ENCODE measurements at places on chromosomes 6 and 20.

DNA sequence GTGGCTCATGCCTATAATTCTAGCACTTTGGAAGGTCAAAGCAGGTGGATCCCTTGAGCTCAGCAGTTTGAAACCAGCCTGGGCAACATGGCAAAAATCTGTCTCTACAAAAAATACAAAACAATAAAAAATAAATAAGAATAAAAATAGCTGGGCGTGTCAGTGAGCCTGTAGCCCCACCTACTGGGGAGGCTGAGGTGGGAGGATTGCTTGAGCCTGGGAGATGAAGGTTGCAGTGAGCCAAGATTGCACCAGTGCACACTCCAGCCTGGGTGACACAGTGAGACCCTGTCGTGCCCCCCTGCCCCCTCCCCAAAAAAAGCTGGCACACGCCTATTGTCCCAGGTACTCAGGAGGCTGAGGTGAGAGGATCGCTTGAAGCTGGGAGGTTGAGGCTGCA is 35.1 kb upstream of the SRPK1 start:
- no peak for DNase-seq

DNA sequence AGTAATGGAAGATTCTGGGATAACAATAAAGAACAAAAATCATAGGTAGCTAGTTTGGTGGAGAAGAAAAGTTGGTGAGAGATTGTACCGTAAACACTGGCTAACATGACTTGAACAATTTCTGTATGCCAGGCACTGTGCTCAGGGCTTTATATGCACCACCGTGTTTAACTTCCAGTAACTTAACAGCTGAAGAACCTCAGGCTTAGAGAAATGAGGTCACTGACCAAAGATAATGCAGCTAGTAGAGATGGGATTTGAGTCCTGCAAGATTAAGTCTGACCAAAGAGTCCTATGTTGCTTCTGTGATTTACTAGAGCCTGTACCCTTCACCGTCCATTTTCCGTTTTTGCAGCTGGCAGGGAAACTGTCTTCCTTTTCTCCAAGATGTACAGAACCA is 2.7 kb downstream of the CSTF1 start:
- DNase-seq = no peak

- DNase-seq = no peak
Measured at GRCh38 chr6:20433929-20434328, 32.2 kb downstream of the E2F3 start.

GRCh38 chr6:2230659-2231277 is 14.6 kb downstream of the GMDS start:
- DNase-seq = no peak

DNA sequence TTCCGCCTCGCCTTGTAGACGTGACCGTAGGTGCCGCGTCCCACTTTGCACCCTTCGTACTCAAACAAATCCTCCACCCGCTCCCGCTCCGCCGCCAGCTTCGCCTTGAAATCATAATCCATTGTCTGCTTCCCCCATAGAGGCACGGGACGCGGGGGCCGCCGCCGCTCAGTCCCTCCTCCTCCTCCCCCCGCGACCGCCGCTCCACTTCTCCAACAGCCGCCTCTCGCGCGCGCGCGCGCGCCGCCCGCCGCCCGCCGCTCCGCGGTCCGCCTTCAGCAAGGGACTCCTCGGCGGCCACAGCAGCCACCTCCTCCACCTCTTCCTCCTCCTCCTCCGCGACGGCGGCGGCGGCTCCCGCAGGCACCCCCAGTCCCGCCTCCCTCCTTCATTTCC is 256 bp downstream of the CDK19 start:
- no peak for DNase-seq

DNA sequence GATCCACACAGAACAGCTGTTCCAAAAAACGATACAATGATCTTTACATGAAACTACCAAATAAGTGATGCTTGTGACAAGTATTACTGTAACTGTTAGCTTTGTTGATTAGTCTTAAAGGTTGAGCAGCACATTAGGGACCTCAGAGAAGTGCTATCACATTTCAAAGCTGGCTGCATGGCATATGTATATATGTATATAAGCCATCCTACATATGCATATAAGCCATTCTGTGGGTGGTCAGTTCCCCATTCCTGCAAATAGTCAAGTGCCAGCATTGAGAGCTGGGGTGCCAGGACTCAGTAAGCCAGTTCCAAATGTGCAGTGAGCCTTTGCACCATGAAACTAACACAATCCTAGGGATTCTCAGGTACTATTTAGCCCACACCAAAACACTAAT is 296.3 kb downstream of the FOXC1 start:
- DNase-seq = no peak

DNA sequence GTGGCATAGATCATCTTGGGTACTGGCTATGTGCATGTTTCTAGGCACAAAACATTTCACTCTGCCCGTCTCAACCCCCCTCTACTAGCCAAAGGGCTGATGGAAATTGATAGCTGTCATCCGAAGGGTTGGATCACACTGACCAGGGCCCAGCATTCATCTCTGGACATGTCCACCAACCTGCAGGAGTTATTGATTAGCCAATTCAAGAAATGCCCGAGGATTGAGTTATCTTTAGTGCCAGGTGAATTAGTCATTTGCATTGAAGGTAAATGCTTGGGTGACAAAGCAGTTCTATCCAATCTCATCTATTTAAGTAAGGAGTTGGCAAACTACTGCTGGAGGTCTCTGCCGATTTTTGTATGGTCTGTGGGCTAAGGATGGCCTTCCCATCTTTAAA is 80.1 kb downstream of the CD164 start:
- no peak for DNase-seq

- no peak for DNase-seq
Measured at GRCh38 chr6:161445021-161445799, 171.3 kb upstream of the AGPAT4 start.

DNA sequence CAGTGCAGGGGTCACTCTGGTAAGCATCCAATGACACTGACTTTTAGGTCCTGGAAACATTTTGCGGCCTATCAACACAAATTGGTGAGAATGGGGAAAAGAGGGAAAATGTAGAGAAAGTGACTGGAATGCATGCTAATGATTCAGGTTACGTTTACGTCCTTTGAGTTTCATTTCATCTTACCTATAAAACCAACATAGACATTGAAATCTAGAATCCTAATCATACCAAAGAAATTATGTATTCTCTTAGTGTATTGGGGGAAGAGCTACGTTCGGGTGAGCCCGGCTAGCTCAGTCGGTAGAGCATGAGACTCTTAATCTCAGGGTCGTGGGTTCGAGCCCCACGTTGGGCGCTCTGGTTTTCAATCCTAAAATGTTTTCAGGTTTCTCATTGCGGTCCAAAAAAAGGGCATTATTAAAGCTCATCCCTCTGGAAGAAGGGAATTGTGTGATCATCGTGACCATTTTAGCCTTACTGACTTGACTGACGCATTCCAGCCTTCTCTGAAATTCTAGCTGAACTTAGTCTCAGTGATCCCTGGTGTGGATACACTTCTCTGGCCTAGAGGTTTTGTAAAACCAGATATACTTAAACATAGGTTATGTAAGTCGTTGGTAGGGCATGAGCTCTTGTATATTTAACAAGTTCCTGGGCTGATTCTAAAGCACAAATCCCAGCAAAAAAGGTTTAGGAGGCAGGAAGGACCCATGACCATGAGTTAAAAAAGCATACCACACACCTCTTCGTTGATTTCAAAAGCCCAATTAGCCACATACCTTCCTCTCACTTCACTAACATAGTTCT is 18.3 kb downstream of the HMGN4 start:
- DNase-seq = no peak

- no peak for DNase-seq
Measured at GRCh38 chr6:25477006-25477590, 174.9 kb upstream of the SCGN start.

GRCh38 chr6:150273457-150274309 is 95.1 kb upstream of the IYD start:
- DNase-seq = no peak

DNA sequence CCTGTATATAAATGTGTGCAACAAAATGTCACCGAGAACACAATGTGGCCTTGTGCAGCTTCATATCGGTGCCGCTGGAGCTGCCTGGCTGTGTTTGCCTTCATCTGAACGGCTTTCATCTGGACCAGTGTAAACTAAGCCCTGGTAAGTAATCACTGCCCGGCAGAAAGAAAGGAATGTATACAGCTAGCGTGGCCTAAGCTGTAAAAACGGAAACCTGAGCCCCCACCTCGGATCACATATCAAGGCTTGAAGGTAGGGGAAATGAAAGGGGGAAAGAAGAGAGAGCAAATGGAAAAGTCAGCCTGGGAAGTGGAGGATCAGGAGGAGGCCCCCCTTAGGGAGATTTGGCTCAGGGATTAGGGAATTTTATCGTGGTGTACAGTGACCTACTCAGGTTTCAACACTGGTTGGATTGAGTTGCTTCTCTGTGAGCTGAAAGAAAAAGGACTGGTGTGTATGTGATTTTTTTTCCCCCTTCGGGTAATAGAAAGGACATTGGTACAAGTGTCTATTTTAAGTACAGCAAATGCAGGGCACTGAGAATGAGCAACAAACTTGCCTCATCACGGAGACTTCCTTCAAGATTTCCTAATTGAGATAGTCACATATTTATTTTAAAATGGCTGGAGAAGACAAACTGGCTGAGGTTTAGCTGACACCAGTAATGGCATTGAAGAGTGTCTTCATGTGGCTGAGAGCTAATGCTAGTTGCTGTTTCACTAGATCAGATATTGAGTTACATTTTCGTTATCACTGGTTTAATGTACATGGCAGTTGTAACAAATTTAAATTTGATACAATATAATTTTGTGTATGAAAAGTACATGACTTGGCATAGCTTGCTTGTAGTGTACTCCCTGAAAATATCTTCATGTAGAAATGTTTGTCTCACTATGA is 3.5 kb downstream of the SOBP start:
- DNase-seq = no peak

DNA sequence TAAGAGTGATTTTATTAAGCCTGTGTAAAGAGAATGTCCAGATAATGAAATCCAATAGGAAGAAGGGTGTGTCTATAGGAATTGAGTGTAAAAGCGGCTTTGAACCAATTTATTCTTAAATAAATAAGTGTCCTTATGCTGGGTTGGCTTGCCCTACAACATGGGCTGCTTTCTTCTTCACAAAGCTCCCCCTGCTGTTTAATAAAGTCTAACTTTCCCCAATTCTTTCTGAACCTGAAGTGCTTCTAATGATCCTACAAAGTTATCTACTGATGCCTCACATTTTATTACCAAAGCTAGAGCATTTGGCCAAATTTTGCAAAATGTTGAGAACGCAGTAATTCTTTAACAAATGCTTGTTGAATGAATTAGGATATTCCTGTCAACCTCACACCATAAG is 36.3 kb upstream of the SIRT5 start:
- peak; percentile 64 for DNase-seq

GRCh38 chr6:52221302-52221701 is 23.0 kb downstream of the IL17F start:
- DNase-seq = no peak

DNA sequence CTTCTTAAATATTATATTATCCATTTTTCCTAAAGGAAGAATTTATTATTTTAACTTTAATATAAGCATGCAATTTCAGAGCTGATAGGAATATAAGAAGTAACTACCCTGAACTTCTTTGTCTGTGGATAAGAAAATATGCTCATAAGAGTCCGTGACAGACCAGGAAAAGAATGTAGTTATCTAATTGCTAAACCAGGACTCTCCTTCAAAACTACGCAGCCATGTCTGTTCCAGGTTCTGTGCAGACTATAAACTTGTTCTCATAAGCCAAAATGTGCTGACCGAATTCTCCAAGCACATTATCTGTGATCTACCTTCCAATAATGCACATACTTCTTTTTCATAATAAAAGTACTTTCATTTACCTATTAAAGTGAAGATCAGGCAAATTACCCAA is 116.5 kb downstream of the TRDN start:
- no peak for DNase-seq

DNA sequence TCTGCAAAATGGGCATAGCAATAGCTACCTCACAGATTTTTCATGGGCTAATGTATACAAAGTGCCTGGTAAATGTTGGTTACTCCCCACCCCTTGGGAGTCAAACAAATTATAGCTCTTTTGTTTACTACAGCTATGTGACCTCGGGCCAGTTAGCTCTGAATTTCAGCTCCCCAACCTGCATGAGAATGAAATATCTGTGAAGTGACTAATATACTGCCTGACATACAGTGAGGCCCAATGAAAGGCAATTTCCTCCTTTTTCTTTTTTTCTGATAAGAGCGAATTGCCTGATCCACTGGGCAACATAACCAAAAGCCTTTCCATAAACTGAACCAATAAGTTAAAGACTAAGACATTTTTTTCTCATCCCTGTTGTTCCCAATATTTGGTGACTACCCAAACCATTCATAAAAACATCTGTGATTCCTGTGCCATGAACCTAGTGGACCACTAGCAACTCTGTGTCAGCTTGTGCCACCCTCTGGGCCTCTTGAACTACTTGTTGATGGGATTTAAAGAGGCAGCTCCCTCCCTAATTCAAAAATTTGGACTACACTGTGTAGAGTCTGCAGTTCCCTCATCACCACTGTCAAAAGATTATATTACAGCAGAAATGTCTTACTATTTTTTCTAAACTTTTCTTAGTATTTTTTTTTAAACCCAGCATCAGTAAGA is 91.9 kb upstream of the TMEM30A start:
- no peak for DNase-seq

DNA sequence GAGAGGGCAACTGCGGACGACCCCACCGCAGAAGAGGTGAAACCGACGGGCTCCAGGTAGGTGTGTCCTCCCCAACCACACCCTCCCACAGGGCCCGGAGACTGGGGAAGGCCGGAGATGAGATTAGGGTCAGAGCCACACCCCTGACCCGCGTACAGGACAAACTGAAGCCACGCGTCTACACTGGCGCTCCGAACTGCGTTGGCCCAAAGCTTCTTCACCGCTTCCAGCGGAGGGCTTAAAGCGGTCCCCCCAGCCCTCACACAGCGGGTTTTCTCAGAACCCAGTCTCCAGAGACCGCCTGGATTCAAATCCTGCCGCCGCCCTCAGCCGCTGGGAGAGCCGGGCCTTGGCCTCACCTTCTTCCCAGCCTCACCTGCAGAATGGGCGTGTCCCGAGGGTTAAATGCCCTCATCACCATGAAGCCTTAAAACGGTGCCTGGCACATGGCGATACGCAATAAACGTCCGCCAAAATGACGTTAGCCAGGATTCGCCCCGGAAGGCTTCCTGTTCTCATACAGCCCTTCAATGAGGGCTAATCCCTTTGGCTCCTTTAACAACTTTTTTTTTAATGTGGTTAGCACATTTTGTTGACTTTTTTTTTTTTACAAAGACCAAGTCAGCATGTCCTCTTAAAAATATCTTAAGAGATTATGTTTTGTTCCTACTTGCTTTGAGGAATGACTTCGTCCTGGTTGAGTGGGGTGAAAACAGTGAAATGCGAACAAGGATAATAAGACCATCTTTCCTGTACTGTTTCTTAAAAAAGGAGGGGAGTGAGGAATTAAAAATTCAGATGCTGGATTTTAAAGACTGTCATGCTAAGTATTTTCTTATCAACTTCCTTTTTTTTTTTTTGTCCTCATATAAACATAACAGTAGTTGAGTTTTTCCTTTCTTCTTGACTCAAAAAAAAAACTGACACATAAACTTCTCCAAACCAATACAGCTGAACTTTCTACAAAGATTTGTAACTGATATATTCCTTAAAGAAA is 15.1 kb upstream of the ZNF217 start:
- DNase-seq = no peak

GRCh38 chr6:45613656-45614055 is 235.9 kb upstream of the SUPT3H start:
- DNase-seq = no peak

- no peak for DNase-seq
Measured at GRCh38 chr6:85640821-85641220, 1.9 kb downstream of the SYNCRIP start.

Data from T47D (cell line).